Stimulated activated CD4-positive, alpha-beta T cell treated with anti-CD3 and anti-CD28 coated beads, TNF-alpha, amount 100 ng/mL, for 4 hours (primary cell): ENCODE measurements at places on chromosomes 3 and 15.

- no peak for DNase-seq
Measured at GRCh38 chr15:50431204-50431603, 7.0 kb downstream of the USP8 start.

GRCh38 chr3:49790626-49791411, 4.5 kb upstream of the IP6K1 start:
- no peak for DNase-seq

DNA sequence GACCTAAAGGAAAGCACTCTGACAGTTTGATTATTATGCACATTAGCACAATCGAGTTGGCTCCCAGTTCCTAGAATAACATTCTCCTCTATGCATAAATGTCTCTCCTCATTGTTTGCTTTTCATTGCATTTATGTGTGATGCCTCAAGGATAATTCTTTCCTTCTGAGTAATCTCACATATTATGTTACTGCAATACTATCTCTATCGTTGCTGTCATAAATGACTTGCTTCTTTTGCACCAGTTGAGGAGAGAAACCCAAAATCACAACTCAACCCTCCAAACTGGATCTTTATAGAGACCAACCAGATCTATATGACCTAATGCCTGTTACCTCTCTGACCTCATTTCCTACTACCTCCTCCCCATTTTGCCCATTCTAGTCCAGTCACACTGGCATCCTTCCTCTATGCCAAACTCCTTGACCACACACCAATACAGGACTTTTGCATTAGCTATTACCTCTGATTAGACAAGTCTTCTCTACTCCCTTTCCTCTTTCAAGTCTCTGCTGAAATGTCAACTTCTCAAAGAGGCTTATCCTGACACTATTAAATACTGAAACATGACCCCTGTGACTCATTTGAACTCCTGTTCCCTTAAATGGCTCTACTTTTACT, 1026.0 kb downstream of the TUSC7 start:
- DNase-seq: no peak

- no peak for DNase-seq
Measured at GRCh38 chr3:141052201-141053069, 1.3 kb downstream of the SPSB4 start.

- DNase-seq: no peak
Measured at GRCh38 chr3:21464746-21465145, 286.3 kb downstream of the ZNF385D start.

- DNase-seq: no peak
Measured at GRCh38 chr15:94476686-94477085, 245.3 kb downstream of the MCTP2 start.
